ENCODE measurements at places on chromosomes 4 and X.

GRCh38 chr4:82787342-82787741 is 11.3 kb downstream of the SCD5 start:
- no peak for DNase-seq

GRCh38 chr4:182699795-182700194 is 217.4 kb downstream of the DCTD start:
- DNase-seq = no peak

GRCh38 chrX:130158311-130158710 is 7.3 kb downstream of the AIFM1 start:
- DNase-seq = no peak

DNA sequence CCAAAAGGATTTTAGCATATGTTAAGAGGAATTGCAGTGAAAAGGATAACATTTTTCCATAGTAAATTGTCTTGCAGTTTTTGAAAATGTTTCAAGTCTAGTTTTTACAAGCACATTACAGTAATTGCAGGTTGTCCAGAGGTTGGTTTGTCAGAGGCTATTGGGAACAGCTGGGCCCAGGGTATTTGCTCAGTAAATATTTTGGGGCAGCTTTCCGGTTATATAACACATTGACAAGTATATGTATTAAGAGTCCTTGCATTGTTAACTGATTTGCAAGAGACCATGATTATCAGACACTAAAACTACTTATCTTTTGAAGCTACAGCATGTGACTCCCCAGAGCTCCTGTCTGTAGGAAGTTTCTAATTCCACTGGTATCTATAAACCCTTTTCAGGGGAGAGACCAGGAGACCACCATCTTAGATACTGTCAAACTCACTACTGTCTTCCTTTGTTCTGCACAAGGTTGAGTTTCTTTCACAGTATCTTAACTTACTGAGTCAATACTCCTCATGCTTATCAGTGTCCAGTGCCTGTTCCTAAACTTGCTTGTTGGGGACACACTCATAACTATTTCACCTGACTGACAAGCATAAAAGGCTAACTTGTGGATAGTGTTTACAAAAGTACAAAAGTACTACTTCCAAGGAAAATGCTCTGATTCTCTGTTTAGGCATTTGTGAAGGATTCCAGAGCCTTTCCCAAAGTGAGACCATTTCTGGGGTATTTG is 18.9 kb upstream of the RGN start:
- no peak for DNase-seq

DNA sequence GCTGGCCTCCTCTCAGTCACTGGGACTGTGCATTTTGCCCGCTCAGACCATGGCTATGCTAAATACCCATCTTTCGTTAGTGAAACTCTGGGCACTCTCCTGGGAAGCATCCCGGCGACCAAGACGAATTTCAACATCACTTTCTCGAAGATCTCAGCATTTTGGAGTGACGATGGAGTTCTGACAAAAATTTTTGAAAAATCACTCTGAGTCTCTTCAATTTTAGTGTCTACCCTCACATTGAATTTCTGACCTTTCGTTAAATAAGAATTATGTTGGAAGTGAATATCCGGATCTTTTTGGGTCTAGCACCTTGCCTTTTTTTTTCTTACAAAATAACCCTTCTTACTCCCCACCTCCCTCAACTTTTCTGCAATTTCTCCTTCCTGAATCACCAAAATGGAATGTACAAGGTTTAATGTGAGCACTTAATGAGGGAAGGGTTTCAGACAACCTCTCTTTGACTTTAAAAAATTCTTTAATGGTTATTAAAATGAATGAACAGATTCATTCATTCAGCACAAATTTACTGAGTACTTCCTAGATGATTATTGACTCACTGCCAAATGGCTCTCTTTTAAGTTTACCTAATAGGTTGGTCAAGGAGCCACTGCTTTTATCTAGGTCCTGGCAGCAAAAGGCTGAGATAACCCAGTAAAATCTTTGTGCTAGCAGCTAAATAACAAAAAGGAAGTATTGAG is 746 bp upstream of the AADAT start:
- no peak for DNase-seq

GRCh38 chr4:41561244-41561643 is 23.3 kb downstream of the LIMCH1 start:
- no peak for DNase-seq

DNA sequence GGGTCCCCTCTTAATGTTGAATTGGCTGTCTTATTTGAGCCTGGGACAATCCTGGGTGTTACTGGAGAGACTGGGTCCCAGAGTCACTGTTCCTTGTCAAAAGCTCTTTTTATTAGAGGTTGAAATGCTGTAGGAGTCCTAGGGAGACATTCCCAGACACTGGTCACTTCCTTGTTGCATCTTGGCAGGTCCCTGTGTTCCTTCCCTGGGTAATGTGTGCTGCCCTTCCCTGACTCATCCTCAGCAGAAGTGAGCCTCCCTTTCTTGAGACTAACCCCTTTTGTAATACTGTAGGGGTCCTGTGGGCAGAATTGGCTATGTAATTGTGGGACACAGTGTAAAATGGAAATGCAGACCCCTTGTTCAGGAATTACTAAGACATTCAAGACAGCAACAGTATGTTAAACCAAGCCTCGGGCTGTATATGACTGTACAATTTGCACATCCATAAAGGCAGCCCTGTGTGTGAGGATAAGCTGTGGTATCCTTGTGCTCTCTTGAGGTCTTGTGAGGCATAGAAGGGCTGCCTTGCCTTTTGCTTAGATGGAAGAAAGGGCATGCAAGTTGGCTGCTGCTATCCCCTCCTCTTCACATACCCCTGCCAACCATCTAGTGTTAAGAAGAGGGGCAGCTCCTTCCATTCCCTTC is 53.5 kb downstream of the DCLK2 start:
- DNase-seq = no peak

- no peak for DNase-seq
These were observed 22.4 kb downstream of the PCDH18 start for GRCh38 chr4:137509855-137510282.

DNA sequence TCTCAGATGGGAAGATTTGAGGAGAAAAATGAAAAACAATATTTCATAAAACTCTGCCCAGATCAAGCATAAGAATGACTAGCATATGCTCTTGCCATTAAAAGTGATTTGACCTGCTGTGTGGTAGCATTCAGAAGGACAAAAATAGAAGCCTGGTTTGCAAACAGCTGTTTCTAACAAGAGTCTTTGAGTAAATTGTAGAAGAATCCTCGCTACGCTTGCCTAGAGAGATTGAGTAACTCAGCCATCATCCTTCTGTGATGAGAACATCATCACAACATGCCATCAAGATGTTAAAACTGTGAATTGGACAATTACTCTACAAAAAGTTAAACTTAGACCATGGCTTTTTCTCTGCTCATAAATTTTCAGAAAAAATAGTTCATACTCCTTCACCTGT is 168.9 kb upstream of the PUDP start:
- no peak for DNase-seq

GRCh38 chr4:99670409-99671073 is 12.9 kb upstream of the C4orf54 start:
- no peak for DNase-seq
